RPMI7951 (cell line): ENCODE measurements at places on chromosomes 1 and 21. TPM values are rescaled to one million over a fixed set of nuclear protein-coding genes. Genes with fewer than 3 reads are reported as not detected.
A peak's percentile ranks its signal among the peaks of the same experiment; 100 is the strongest.

- peak; percentile 71 for DNase-seq
Observed at GRCh38 chr1:18965206-18966173, 9.0 kb upstream of the IFFO2 start.

Gene KMO
- 0.60 and 1.3 TPM in 2 replicates for total RNA-seq

- DNase-seq = no peak
Observed at GRCh38 chr1:62240651-62241370, 46.2 kb downstream of the L1TD1 start.

GRCh38 chr1:175037416-175037815, 14.2 kb upstream of the MRPS14 start:
- DNase-seq = no peak
